ENCODE measurements at places on chromosomes 3 and 15.
A peak's percentile ranks its signal among the peaks of the same experiment; 100 is the strongest.

DNA sequence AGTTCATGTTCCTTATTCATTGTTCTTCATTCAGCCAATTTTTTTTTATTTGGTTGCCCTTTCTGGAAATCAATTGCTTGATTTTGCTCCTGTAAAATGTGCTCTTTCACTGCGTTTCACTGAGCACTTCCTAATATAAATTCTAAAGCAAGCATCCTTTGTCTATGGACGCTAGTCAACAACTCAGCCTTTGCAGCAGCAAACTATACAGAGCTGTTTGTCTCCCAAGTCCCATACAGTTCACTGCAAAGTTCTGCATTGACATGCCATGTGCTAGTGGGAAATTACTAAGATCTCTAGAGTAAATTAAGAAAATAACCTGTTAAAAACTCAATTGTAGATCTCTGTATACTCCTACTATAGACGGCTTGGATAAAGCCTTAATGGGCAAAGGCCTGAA is 130.1 kb upstream of the BHLHE40 start:
- peaks cover 8% of the 10 kb centered on the region for H3K4me1 ChIP-seq
- no peaks in the 10 kb centered on the region for H3K27me3 ChIP-seq
- H3K36me3 ChIP-seq, result no peaks in the 10 kb centered on the region
- no peak overlapping the region for H3K27ac ChIP-seq
- no peak overlapping the region for H3K4me3 ChIP-seq

- no peak overlapping the region for H3K27ac ChIP-seq
- H3K4me3 ChIP-seq, result no peak overlapping the region
- no peaks in the 10 kb centered on the region for H3K36me3 ChIP-seq
- no peaks in the 10 kb centered on the region for H3K4me1 ChIP-seq
- DNase-seq, result no peak
These were observed 411.6 kb upstream of the BCHE start for GRCh38 chr3:166248784-166249183.

DNA sequence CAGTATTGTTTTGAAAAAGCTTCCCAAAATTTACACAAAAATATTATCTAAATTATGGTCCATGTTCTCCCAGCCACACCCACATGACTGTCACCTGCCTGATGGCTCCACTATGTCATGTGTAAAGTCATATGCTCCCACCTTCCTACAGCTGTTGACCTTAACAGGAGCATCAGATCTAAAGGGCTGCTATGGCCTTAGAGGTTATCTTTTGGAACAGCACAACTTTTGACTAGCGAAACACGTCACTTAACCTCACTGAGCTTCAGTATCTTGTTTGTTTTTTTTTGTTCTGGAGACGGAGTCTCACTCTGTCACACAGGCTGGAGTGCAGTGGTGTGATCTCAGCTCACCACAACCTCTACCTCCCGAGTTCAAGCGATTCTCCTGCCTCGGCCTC is 64.4 kb downstream of the PRKAR2A start:
- H3K4me3 ChIP-seq, result no peak overlapping the region
- no peak overlapping the region for H3K27ac ChIP-seq
- no peak for DNase-seq
- H3K36me3 ChIP-seq, result no peaks in the 10 kb centered on the region

DNA sequence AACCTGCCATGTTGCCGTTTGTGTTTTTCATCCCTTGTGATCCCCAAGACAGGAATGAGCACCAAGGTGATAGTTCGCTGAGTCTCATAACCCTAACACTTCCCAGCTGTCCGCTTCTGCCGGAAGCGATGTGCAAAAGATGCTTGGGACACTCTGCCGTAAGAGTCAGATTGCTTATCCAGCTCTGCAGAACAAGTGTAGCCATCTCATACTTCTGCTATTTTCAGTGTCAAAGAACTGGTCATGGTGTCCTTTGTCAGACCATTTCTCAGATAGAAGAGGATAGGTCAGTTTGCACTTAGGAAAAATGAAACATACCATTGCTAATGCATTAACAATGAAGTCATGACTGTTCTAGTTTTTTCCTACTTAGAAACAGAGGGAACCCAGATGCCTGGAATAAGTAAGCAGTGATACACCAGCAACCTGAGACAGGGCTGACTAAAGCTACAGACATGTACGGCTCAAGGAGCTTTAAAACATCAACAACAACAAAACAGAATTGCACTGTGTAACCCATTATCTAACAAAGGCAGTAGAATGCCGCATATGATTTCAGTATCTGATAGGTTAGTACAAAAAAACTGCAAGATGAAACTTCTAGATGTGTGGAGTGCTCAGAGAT is 134.0 kb upstream of the IL12A start:
- H3K36me3 ChIP-seq, result no peaks in the 10 kb centered on the region
- H3K4me1 ChIP-seq, result peaks cover 36% of the 10 kb centered on the region
- H3K27ac ChIP-seq, result peak overlapping the region; percentile 44
- no peak overlapping the region for H3K4me3 ChIP-seq
- no peak for DNase-seq
- no peaks in the 10 kb centered on the region for H3K27me3 ChIP-seq

GRCh38 chr3:23624305-23624704 is 181.4 kb upstream of the UBE2E1 start:
- no peaks in the 10 kb centered on the region for H3K36me3 ChIP-seq
- H3K27ac ChIP-seq, result no peak overlapping the region
- no peak overlapping the region for H3K4me3 ChIP-seq
- H3K27me3 ChIP-seq, result no peaks in the 10 kb centered on the region

Measured in left lung (tissue), 14 donors.